Activated CD4-positive, CD25-positive, alpha-beta regulatory T cell treated with anti-CD3 and anti-CD28 coated beads, Interleukin-2, amount 50 U/mL, for 24 hours (primary cell): ENCODE measurements at places on chromosomes 5 and 9.

DNA sequence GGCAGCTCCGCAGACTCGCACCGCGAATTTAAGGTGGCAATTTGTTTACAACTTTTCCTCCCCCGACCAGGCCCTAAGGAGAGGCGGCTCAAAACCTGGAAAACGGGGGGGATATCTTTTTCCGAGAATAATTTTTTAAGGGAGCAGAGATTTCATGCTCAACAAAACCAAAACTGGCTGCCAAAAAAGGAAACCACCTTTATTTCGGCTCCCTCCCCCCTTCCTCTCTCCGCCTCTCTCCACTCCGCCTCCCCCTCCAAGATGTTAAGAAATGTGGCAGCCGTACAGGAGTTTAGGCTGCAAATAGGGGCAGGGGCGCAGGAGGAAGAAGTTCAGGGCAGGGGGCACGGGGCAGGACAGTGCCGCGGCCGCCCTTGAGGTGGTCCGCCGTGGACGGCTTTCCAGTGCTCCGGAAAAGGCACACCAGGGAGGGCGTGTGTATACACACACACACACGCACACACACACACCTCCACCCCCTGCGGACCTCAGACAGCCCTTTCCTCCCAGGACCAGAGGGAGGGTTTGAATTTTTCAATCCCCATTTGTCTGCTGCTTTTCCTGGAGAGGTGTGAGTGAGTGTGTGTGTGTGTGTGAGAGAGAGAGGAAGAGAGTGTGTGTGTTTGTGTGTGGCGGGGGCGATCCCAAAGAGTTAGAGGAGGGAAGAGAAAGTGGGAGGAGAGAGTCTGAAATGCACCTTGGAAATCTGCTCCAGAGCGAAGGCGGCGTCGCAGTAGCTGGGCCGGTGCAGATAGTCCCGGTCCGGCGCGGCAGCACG is 9.1 kb downstream of the PTCH1 start:
- no peak for ATAC-seq

DNA sequence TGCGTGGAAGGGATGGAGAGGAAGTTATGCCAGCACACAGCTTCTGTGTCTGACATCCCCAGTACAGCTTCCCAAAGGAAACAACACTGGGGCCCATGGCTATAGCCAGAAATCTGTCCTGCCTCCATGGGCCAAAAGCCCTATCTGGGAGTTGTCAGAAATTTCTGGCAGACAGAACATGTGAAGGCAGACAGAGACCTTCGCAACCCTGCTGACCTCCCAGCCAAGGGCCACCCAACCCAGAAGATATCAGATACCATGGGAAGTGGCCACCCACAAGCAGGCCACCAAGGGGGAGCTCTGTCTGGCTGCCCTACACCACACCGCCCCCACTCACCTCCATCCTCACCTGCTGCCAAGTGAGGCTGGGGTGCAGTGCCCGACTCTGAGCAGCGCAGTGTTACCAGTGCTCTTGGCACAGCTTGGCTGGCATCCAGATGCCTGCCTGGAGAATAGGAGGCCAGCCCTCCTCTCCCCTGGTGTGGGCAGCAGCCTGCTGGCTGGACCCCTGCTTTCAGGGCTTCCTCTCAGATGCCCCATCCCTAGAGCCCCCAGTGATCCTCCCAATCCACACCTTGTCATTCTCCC is 61.6 kb upstream of the NEURL1B start:
- ATAC-seq = no peak

GRCh38 chr9:81841333-81841732 is 86.9 kb upstream of the SPATA31D4 start:
- no peak for ATAC-seq

DNA sequence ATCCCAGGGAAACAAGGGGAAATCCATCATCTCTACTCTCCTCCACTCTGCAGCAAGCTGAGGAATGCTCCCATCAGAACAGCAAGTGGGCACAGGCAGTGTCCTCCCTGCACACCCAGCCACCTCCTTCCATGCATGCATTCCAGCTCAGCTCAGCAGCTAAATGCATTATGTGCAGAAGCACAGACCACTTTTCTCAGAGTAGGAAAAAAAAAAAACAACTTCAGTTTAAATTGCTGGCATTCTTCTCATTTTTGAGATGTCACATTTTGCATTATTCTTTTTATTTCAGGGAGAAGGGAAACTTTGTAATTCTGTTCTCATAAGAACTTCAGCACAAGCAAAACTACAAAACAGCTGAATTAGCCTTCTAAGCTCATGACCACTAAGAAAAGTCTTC is 312.2 kb downstream of the SEMA5A start:
- no peak for ATAC-seq

DNA sequence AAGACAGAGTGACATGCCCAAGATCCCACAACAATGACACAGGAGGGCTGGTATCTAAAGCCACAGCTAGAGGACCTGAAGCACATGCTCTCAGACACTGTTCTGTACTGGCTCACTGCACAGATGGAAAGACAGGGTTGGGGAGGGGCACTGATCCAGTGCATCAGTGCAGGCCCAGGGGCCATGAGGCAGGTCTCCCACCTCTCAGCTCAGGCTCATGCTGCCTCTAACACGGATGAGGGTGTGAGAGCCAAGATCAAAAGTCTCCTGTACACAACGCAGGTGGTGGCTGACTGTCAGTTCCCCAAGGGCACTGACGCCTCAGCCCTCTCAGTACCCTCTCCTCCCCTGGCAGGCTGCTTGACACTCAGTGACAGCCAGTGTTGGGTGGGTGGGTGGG is 10.9 kb downstream of the RAPGEF1 start:
- ATAC-seq = peak; percentile 67

GRCh38 chr9:123928533-123929176 is 1.3 kb downstream of the DENND1A start:
- ATAC-seq = no peak

GRCh38 chr5:9852671-9853070 is 222.5 kb upstream of the TAS2R1 start:
- no peak for ATAC-seq

- no peak for ATAC-seq
Measured at GRCh38 chr5:158236511-158237335, 377.8 kb upstream of the CLINT1 start.

GRCh38 chr9:68540712-68541535 is at the start of gene TMEM252:
TMEM252 (minus strand) TSS chr9:68540883; CDS start chr9:68540814, 69 bp downstream.
- no peak for ATAC-seq

DNA sequence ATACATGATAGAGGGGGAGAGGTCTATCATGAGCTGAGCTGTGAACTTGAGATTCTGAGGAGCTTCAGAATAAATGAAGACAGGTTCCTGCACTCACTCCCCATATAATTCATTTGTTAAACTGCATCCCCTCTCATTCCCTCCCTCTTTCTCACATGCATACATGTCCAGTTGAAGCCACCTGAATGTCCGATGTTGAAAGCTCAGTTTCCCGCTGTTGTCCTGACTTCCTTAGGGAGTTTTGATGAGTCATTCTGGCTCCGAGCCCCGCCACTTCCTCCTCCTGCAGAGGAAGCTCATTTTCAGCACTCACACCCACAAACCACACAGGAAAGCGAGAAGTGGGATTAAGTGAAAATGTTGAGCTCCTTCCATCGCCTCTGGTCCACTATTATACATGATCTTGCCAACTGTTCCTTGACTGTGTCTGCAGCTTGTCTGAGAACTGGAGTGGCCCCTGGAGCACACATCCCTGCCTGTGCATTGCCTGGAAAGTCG is 121.2 kb downstream of the CEMIP2 start:
- ATAC-seq = no peak
